Activated CD4-positive, CD25-positive, alpha-beta regulatory T cell treated with anti-CD3 and anti-CD28 coated beads, Interleukin-2, amount 50 U/mL, for 72 hours (primary cell): ENCODE measurements at places on chromosomes 4 and X.

DNA sequence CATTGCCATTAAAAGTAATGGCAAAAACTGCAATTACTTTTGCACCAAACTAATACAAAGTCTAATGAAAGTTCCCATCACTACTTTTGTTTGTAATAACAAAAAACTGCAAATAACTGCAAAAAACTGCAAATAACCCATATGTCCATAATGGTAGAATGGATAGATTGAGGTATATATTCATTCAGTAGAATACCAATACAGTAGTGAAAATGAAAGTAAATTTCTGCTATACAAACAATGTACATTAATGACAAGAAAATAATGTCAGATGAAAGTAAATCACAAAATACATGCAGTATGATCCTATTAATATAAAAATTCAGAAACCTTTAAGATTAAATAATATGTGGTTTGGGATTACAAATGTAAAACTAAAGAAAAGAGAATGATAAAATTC, 41.3 kb upstream of the CEP135 start:
- DNase-seq: no peak

DNA sequence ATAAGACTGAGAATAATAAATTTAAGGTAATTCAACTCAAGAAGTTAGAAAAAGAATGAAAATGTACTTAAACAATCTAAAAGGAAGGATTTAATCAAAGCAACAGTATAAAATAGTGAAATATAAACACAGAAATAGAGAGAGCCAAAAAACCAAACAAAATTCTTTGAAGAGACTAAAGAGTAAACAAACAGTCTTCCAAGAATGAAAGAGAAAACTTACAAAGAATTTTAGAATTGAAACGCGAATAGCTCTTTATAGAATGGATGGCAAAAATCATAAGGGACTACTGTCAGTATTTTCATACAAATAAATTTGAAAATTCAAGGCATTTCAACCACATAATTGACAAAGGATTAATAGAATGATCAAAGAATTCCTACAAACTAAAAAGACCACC, 41.7 kb downstream of the VEGFC start:
- no peak for DNase-seq

- DNase-seq: no peak
Measured at GRCh38 chrX:154091678-154092077, 5.8 kb downstream of the MECP2 start.

GRCh38 chr4:40737879-40738278, 11.9 kb upstream of the NSUN7 start:
- DNase-seq: no peak

- no peak for DNase-seq
Measured at GRCh38 chr4:70681704-70682103, 6.6 kb upstream of the UTP3 start.

GRCh38 chr4:52659001-52659721, at the start of gene USP46:
Gene USP46 (minus strand): TSS chr4:52659301. CDS start chr4:52659150, 151 bp downstream.
- DNase-seq: peak; percentile 49

DNA sequence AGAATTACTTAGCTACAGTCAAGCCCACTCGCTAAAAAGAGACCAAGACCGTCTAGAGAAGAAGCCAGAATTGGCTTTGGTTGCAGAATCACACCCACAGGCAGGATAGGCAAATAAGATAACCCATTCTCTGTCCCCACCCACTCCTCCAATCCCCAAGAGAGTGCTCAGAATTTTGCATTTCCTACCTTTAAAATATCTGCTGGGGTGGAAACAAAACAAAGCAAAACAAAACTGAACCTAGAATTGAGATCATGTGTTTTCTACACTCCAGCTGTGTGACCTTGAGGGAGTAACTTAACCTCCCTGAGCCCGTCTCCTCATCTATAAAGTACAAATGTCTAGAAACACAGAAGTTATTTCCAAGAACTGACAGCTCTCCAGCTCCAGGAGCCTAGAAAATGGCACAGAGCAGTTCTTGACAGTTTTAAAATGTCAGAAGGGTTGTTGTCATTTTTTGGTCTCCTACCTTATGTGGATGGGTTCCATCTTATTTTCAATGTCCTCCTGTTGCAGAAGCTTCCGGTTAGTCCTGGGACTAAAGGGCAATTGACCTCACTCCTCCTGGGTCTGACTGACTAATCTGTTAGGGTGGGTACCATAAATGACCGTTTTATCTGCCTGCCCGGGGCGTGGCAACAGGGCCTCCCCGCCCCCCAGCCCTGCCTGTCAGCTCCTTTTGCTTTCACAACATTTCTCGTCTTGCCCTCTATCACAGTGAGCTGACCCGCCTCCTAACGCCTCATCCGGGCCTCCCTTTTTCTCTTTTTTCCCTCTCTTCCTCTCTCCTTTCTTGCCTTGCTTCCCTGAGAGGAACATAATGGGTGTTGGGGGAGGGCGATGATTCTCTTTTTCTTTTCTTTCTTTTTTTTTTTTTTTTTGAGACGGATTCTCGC, 114.0 kb downstream of the RBM47 start:
- no peak for DNase-seq

- DNase-seq: no peak
Measured at GRCh38 chrX:110267874-110268273, 50.0 kb downstream of the AMMECR1 start.

DNA sequence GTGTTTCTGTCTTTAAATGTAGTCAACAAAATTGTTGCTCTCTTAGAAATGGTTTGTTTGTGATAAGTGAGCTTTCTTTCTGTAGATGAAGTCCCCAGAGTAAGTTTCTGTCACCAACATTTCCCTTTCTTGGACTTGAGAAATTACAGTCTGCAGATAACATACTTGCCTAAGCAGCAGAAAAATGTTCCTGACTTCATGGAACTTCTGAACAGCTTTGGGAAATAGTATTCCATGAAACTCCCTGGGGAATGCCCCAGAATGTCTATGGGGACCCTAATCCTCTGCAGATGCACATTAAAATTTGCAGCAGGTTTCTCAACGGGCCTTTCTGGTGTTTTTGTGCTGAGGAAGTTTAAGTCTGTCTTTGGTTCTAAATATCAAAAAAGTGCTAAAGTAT, 38.6 kb upstream of the NEIL3 start:
- no peak for DNase-seq

- DNase-seq: peak; percentile 60
Measured at GRCh38 chr4:37970702-37971101, 10.5 kb downstream of the PTTG2 start.

DNA sequence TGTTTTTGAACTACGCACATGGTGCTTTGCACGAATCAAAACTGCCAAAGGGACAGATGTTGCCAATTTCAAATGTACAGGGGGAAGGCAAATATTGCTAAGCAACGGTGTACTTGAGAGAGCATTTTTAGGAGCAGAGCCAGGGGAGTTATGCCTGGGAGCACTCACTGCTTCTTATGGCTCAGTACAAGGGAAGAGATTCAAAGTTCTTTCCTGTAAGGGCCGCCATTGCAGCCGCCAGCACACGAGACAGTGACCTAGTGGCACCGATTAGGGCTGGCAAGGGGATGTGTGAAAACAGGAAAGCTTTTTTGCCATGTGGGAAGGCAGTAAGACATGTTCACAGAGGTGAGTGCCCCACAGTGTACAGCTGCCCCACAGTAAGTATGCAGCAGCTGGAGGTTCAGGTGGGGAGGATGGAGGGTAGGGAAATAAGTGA, 133.8 kb downstream of the AFF1 start:
- no peak for DNase-seq

GRCh38 chr4:26520728-26521450, 30.6 kb upstream of the CCKAR start:
- DNase-seq: no peak

GRCh38 chr4:99683895-99684294, 26.3 kb upstream of the C4orf54 start:
- DNase-seq: no peak

DNA sequence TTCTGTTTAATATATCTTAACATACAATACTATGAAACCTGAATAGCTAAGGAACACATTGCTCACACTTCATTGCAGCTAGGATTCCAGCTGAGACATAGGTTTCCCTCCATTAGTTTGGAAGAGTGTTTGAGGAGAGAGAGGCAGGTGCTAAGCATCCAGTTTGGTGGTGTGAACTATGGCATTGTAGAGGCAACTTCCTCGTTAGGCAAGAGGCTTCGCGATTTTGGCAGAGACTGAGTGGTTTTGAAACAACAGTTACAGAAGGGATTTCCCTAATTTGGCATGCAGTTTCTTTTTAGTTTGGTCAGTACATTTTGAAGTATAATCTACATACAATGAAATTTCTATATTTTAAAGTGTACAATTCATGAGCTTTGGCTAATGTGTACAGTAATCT, 117.1 kb upstream of the BMP3 start:
- no peak for DNase-seq

GRCh38 chrX:120293015-120293414, 18.2 kb downstream of the TMEM255A start:
- DNase-seq: no peak

- DNase-seq: no peak
Measured at GRCh38 chr4:11670304-11670703, 241.6 kb upstream of the HS3ST1 start.

DNA sequence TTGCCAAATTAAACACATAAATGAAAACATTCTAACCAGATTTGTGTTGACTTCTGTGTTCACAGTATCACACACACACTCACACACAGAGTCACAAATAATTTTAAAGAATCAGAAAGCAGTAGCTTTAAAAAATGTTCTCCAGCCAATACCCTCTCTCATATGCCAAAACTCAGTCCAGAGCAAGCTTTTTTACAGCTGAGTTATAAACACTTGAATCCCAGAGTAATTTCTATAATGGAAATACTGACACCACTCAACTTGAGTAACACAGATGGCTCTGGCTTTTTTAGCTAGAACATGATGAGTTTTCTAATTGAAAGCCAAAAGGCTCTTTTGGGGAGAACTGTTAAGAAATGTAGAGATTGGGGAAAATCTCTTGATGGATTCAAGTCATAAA, 100.8 kb downstream of the DOCK11 start:
- no peak for DNase-seq

DNA sequence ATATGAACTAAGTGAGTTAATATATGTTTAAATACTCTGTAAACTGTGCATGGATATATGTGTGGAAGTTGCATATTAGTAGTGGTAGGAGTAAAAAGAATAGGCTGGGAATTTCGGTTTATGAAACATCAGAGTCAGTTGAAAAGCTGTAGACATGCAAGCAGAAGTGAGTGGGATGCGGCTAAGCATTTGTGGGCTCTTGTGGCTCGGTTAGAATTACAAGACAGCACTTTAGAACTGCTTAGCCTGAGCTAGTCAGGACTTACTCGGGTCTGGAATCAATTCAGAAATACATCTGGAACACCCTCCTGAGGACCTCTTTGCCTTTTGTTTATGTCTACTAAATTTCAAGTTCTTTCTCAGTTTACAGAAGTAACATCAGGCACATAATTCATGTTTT, 93.6 kb downstream of the AFF2 start:
- no peak for DNase-seq

DNA sequence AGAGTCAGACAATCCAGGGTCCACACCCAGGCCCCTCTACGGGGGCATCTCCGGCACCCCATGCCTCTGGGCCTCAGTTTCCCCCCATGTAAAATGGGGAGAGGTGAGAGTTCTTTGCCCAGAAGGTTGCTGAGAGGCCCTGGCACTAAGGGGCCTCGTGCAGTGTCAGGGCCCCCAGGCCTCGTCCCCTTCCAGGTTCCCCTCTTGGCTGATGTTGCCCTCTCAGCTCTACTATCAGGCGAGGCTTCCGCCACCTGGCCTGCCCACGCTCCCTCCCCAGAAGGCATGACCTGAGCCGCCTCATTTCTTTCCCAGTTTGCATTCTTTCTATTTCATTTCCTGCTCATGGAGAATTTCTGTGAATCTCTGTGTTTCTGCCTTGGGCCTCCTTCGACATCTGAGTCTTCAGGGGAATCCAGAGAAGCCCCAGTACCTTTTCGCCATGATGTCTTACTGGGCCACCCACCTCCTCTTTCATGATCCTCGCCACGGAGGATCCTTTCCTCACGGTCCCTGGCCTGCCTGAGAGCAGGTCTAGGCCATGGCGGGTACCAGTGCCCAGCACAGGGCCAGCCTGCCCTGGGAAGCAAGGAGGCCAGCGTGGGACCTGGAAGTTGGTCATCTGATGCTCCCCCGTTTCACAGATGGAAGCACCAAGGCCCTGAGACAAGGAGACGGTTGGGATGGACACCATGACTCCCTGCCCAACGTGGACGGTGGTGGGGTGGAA, 21.9 kb upstream of the MRFAP1 start:
- DNase-seq: no peak

GRCh38 chrX:39204353-39204752, 403.1 kb downstream of the MID1IP1 start:
- DNase-seq: no peak
